ENCODE measurements at places on chromosomes 3 and 15.

DNA sequence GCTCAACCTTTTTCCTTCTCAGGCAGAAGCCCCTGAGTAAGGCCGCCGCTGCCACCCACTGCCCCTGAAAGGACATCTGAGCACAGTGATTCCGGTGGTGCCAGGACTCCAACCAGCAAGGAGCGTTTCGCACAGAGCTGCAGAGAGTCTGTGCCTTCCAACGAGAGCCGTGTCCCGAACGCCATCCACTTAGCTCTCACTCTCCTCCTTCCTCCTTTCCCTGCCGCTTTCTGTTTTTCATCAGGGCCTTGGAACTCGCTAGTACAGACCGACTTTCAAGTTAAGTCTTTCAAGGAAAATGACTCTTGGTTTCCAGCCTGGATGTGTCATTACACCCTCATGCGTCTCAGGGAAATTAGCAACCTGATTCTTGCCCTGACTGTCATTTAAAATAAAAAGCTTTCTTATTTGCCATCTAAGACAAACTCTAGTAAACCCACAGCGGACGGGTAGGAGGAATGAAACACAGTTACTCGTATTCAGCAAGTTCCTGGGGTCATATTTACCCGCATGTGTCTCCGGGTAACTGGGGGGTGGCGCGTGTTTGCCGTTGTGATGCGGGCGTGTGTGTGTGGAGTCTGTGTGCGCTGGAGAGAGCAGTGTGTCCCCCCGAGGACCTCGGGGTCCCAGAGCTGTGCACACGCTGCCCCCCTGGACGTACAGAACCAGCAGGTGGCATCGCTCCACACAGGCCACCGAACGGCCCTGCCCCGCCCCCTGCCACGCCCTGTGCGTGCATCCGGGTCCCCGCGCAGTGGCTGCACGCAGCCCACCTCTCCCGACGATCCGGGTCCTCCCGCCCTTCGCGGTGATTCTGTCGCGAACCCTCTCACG, 30.4 kb upstream of the ALDH1A3 start:
- DNase-seq: peak; percentile 41

GRCh38 chr3:128408693-128409623, 57.7 kb downstream of the DNAJB8 start:
- DNase-seq: no peak

DNA sequence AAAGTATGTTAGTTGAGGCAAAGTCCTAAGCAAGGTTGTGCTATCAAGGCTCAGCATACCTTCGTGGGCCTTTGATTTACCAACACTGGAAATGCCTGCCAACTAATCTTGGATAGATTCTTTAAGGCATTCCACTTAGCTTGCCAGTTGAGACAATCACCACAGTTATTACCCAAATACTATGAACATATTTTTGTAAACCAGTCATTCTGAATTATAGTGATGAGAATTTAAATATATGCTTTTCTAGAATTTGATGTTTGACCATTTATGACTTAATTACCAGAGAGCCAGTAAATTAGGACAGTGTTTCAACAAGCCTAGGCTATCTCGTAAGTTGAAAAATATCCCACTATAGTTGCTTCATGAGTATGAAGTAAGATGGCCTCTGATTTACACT, 15.5 kb downstream of the TRIM59 start:
- no peak for DNase-seq

DNA sequence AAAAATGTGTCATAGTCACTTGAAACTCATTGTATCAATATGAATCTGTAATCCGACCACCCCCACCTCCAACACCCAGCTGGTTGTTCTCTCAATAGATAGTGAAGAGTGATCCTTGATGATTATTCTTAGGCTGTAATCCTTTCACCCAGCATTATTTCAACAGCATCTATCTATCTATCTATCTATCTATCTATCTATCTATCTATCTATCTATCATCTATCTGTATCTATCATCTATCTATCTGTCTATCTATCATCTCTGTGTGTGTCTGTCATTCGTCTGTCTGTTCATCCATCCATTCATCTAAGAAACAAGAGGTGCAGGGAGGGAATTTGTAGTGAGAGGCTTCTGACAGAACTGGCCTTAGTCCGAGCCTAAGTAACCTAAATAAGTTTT, 78.7 kb upstream of the IGSF10 start:
- DNase-seq: no peak

DNA sequence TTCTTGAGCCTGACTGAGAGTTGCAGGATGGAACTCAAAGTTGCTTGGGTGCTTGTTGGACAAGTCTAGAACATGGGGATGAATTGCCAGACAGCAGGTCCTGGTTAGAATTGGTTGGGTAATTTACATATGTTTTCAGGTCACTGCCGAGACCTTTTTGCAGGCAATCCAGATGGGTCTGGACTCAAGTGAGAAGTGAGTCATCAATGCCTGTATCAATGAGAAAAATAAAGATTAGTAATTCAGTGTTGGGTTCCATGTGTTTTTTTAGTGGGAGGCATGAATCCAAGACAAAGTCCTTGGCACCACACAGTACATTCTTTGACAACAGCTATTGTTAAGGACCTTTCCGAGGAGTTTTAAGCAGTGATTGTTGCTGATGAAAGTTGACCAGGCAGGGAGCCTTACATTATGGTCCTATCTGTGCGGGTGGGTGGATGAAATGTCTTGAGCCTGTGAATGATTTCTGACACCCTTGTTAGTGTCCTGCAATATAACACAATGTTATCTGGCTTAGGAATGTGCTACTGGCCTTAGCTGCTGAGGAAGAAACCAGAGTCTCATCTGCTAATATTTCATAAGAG, 77.7 kb downstream of the CRYGS start:
- DNase-seq: no peak

- DNase-seq: no peak
Observed at GRCh38 chr3:82654708-82655107, 893.3 kb upstream of the GBE1 start.

- DNase-seq: no peak
Observed at GRCh38 chr3:125309476-125309875, 65.6 kb downstream of the ZNF148 start.

GRCh38 chr3:69082361-69082760, 2.2 kb upstream of the UBA3 start:
- DNase-seq: no peak

GRCh38 chr3:45871780-45872179, 14.6 kb upstream of the CCR9 start:
- DNase-seq: no peak

DNA sequence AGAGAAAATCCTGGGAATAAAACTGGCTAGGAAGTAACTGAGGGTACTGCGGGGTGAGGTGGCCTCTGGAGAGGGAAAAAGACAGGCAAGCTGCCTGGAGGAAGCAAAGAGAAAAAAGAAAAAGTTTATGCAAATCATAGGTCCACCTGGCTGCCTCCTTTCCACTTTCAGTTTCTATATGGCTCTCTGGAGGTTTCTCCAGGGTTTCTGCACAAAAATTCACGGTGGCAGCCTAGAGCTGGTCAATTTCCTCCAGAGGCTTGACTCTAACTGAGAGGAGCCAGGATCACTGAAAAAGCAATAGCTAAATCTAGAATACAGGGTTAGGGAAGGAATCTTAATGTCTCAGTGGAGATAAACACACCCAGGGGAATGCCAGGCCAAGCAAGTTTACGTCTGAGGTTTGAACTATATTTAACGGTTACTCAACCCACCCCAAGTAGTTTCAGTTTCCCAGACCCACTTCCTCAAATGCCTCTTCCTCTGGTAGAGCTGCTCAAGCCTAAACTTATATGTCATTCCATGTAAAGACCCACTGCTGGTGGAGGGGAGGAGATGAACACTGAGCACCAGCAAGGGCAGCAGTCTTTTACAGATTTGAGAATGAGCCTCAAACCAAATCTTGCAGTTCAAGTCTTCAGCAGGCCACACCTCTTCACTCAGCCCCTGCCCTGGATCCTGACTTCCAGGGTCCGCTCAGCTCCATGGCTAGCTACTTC, 5.7 kb downstream of the LYSMD2 start:
- peak; percentile 63 for DNase-seq

DNA sequence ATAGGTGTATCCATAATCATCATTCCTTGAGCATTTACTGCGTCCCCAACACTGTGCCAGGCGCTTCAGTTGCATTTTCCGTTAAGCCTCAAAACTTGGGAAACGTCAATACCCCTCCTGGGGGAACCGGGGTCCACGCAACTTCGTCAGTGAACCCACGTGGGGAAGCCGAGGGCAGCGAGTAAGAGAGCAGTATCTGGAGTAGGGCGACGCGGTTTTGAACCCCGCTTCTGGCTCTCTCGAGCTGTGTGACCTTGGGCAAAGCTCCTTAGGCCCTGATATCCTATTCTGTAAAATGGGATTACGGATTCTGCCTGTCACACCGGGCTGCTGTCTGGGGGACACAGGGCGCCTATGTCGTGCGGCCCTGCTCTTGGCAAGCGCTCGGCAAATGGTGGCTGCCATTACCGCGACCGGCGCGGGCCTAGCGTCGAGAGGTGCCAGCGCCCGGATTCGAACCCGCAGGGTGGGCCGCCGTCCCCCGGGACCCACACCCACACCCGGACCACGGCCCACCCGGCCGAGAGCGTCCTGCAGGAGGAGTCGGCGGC, 590 bp downstream of the POLG start:
- DNase-seq: no peak

GRCh38 chr15:93486407-93487117, 397.6 kb upstream of the RGMA start:
- no peak for DNase-seq

- DNase-seq: peak; percentile 31
Observed at GRCh38 chr3:153290268-153291015, 128.4 kb downstream of the RAP2B start.

DNA sequence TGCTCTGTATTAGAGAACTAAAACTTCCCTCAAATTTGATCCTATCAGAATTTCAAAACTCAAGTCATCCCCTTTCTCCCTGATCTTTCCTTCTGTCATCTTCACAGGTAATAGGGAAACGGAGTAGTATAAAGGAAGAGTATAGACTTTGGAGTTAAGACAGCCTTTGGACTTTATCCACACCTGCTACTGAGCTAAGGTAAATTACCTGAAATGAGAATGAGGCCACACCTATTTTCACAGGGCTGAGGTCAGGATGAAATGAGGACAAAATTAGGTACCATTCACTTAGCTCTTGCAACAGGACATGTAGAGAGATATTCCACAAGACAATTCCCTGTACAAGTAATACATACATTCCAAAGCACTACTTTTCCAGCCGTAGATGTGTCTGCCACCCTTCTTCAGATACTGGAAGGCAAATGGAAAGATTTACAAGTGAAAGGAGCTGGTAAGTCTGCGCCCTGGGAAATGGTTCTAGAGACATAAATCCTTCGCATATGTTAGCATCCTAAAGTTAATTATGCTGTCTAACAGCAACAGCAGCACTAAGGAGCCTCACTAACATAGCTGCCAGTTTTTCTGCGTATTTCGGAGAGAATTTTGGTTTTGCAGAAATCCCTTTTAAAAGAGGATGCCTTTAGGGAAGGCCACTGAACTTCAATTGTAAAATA, 461.8 kb downstream of the SHQ1 start:
- DNase-seq: no peak

- no peak for DNase-seq
Observed at GRCh38 chr15:100049936-100050876, 291.6 kb downstream of the ADAMTS17 start.

- no peak for DNase-seq
Observed at GRCh38 chr15:57570994-57571393, 20.7 kb upstream of the MYZAP start.

- no peak for DNase-seq
Observed at GRCh38 chr3:178456621-178457285, 79.5 kb upstream of the KCNMB2 start.

GRCh38 chr15:51155891-51156290, 61.2 kb upstream of the TNFAIP8L3 start:
- DNase-seq: no peak

GRCh38 chr3:123952844-123953520, 8.0 kb downstream of the CCDC14 start:
- no peak for DNase-seq

DNA sequence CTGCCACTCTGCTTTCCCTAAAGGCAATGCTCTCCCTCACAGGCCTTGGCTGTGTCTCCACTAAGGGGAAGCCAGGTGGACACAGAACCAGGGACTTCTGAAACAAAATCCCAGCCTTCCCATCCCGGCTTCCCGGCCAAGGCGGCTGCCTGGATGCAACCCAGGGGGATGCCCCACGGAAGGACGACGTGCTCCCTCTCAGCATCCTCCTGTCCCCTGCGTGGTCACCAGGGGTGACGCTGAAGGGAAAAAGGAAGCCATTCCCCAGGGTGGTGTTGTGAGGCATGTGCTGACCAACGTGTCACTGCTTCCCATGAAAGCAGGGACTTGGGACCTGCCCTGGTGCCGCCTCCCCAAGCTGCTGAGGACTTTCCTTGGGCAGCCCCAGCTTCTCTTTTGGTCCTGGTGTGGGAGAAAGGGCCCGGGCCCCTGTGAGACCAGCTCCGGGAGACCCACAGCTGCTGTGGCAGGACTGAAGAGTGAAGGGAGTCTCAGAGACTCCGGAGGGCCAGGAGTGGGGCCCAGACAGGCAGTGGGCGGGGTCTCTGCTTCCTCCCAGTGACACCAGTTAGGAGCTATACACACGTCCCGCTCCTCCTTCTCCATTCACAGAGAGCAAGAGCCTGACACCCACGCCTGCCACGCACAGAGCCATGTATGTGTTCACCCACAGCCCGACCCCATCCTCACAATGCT, 139.2 kb downstream of the NUP210 start:
- no peak for DNase-seq

GRCh38 chr3:106065831-106066230, 197.0 kb upstream of the CBLB start:
- no peak for DNase-seq

DNA sequence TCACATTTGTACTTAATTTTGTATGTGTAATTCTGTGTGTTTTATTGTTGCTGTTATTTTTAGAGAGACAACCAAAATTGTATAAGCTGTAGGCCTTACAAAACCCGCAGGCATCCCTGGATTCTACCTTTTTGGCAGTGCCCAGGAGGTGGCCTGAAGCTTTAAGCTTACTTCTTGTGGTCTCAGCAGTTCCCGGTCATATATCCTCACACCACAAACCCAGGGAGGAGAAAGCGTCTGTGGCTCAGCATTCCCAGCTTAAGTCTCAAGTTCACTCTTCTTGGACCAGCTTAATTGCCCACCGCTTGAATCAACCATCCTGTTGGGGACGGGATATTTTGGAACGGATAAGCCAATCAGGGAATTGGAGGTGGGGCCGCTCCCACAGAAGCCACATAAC, 36.7 kb downstream of the C2CD4A start:
- DNase-seq: no peak

DNA sequence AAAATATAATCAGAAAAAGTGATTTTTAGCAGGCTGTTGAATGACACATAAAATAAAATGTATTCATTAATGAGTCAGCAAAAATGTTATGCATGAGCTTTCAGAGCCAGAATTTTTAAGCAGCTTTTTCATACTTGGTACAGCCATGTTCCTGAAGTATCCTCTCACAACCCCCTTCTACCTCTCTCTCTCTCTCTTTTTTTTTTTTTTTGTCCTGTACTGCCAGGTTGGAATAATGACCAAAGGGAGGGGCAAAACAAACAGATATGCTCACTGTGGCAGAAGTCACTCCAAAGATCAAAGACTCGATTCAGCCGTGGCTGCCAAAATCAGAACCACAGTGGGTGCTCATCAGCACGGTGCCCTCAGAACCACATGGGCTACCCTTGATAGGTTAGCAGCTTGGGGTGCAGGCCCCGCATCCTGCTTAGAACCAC, 383.0 kb downstream of the ZBTB20 start:
- DNase-seq: no peak

GRCh38 chr3:14204515-14205284, 26.1 kb downstream of the LSM3 start:
- no peak for DNase-seq

- DNase-seq: no peak
Observed at GRCh38 chr15:42903388-42904324, 16.9 kb downstream of the TTBK2 start.
